ENCODE measurements at places on chromosomes 11 and 22. TPM values are rescaled to one million over a fixed set of nuclear protein-coding genes. Genes with fewer than 3 reads are reported as not detected.

The OR4D5 gene
- total RNA-seq = not detected

The NLRX1 gene
- 13.8 TPM for total RNA-seq

The SCUBE1 gene
- 0.11 TPM for total RNA-seq

The CHEK1 gene
- total RNA-seq = 10.1 TPM

GRCh38 chr11:126808296-126808695 is 192.3 kb downstream of the KIRREL3 start:
- no peak overlapping the region for H3K27ac ChIP-seq
- no peaks in the 10 kb centered on the region for H3K27me3 ChIP-seq
- H3K4me1 ChIP-seq = no peaks in the 10 kb centered on the region

GRCh38 chr11:72984453-72985077 is 157.6 kb downstream of the FCHSD2 start:
- no peak overlapping the region for H3K27ac ChIP-seq
- H3K27me3 ChIP-seq = no peaks in the 10 kb centered on the region
- H3K4me3 ChIP-seq = no peak overlapping the region
- no peaks in the 10 kb centered on the region for H3K4me1 ChIP-seq
- DNase-seq = no peak
- peaks cover 34% of the 10 kb centered on the region for H3K36me3 ChIP-seq

DNA sequence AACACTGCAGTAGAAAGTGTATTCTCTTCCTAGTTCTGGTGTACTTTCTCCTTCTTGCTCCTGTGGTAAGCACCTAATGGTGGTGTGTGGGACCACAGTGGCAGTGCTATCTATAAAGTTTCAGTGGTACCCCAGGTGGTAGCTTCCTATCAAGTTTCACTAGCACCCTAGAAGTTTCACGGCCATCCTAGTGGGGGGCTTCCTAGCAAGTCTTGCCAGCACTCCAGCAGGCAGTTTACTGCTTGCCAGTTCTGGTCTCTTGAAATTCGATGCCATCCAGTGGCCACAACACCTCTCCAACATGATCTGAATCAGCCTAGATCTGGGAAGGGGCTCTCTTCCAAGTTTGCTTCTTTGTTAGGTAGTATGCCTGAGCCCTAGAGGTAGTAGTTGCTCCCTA is 229.6 kb downstream of the SWAP70 start:
- no peak overlapping the region for H3K4me3 ChIP-seq
- no peak for DNase-seq
- H3K36me3 ChIP-seq = peaks cover 3% of the 10 kb centered on the region
- no peaks in the 10 kb centered on the region for H3K27me3 ChIP-seq
- no peaks in the 10 kb centered on the region for H3K4me1 ChIP-seq
- H3K27ac ChIP-seq = no peak overlapping the region

- no peaks in the 10 kb centered on the region for H3K27me3 ChIP-seq
- no peak overlapping the region for H3K27ac ChIP-seq
- H3K4me3 ChIP-seq = no peak overlapping the region
- H3K4me1 ChIP-seq = peaks cover 14% of the 10 kb centered on the region
- H3K36me3 ChIP-seq = no peaks in the 10 kb centered on the region
- DNase-seq = peak; percentile 51
Measured at GRCh38 chr11:14249121-14249963, 109.6 kb downstream of the RRAS2 start.

GRCh38 chr22:35288116-35288515 is 11.6 kb upstream of the TOM1 start:
- no peaks in the 10 kb centered on the region for H3K27me3 ChIP-seq
- DNase-seq = no peak
- no peaks in the 10 kb centered on the region for H3K4me1 ChIP-seq
- H3K4me3 ChIP-seq = no peak overlapping the region
- H3K36me3 ChIP-seq = peaks cover 56% of the 10 kb centered on the region

DNA sequence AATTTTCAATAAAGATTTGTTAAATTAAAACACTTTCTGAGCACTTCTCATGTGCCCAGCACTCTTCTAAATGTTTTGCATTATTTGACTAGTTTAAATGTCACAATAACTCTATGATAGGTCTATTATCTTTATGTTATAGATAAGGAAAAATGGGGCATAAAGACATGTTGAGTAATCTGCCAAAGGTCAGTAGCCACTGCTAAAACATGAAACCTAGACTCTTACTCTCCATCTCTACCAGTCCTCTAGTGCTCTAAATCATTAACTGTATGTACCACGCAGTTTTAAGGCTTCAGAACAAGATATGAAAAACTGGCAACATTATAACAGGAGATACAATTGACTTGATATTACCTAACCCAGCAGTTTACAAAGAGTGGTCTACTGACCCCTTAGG is 6.9 kb downstream of the RAB6A start:
- no peaks in the 10 kb centered on the region for H3K27me3 ChIP-seq
- H3K4me1 ChIP-seq = peaks cover 11% of the 10 kb centered on the region
- no peaks in the 10 kb centered on the region for H3K36me3 ChIP-seq
- no peak overlapping the region for H3K27ac ChIP-seq
- no peak for DNase-seq

DNA sequence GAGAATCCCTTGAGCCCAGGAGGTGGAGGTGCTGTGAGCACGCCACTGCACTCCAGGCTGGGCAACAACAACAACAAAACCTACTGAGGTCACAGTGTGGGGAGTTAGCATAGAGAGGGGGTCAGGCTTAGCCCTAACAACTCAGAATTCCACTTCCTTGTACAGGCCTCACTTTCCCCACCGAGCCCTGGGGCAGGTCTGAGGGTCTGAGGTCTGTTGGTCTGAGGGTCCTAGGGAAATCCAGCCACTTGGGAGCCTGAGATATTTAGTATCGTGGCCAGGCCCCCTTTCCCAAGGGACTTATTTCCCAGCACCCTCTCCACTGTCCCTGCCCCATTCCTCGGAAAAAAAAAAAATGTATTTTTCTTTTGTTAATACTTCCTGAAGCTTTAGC is 34.8 kb upstream of the HORMAD2 start:
- no peaks in the 10 kb centered on the region for H3K36me3 ChIP-seq
- peaks cover 6% of the 10 kb centered on the region for H3K4me1 ChIP-seq
- no peak overlapping the region for H3K27ac ChIP-seq
- no peak for DNase-seq
- no peak overlapping the region for H3K4me3 ChIP-seq
- H3K27me3 ChIP-seq = no peaks in the 10 kb centered on the region

- no peaks in the 10 kb centered on the region for H3K27me3 ChIP-seq
- H3K4me3 ChIP-seq = no peak overlapping the region
- no peaks in the 10 kb centered on the region for H3K36me3 ChIP-seq
- H3K27ac ChIP-seq = no peak overlapping the region
Measured at GRCh38 chr11:78533399-78533798, 41.3 kb downstream of the NARS2 start.

GRCh38 chr22:30014244-30014643 is 66.0 kb upstream of the HORMAD2 start:
- DNase-seq = no peak
- peaks cover 83% of the 10 kb centered on the region for H3K36me3 ChIP-seq
- H3K27ac ChIP-seq = no peak overlapping the region
- no peaks in the 10 kb centered on the region for H3K27me3 ChIP-seq

DNA sequence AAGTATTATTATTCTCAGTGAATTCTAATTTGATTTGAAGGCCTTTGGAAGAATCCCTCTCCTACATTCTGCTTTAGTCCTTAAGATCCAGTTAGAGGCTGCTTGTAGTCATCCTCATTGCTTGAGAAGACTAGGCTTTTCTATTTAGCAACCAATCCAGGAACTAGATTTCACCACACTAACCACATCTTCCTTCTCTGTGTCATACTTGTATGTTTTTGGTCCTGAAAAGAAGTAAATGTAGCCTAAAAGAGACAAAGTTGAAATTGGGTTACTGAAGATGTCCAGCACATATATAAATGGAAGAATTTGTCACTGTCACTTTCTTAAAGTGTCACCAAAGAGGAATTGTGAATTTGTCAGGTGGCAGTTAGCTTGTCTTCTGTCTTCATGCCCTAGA is 46.6 kb upstream of the MMP7 start:
- no peak overlapping the region for H3K27ac ChIP-seq
- no peaks in the 10 kb centered on the region for H3K27me3 ChIP-seq
- H3K4me3 ChIP-seq = no peak overlapping the region
- DNase-seq = no peak

DNA sequence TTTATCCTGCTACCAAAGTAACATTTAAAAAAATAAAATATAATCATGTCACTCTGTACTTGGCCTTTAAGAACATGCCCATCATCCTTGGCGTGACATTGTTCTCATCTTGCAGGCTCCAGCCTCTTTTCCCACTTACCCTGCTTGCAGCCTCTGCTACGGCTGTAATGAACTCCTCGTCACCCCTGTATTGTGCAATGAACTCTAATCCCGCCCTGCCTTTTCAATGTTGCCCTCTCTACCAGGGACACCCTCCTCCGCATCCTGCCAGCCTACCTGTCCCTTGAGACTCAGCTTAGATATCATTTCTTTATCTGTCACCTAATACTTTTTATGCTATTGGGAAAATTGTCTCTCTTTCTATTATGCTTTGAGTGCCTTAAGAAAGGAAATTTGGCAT is 12.6 kb upstream of the MMP20 start:
- DNase-seq = no peak
- no peaks in the 10 kb centered on the region for H3K36me3 ChIP-seq
- no peak overlapping the region for H3K27ac ChIP-seq
- no peaks in the 10 kb centered on the region for H3K4me1 ChIP-seq

DNA sequence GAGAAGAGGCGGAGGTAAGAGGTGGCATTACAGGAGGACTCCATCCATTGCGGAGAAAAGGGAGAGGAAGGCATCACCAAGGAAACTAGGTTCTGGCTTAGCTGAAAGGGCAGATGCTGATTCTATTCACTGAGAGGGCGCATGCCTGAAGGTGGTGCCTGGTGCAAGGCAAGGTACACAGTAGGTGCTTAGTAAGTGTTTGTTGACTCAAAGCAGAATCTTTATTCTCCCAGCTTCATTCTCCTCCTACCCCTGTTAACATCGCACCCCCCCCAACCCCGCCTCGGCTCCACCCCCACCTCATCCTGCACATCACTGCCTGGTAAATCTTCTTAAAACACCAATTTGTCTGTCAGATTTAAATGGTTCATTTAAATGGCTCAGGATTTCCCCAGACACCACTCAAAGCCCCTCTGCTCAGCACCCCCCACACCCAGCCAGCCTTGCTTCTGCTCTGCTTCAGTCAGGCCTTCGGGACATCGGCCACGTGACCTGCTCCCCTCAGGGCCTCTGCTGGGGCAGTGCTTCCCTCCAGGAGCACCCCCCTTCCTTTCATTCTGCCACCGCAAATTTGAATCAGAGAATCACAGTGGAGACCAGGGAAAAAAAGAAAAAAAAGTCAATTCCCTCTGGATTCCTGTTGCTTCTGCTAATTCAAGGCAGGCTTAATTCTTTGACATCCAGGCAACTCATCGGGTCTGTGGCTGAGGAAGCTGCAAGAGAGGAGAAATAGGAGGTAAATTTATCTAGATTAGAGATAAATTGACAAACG is 17.8 kb upstream of the RCN1 start:
- H3K27ac ChIP-seq = no peak overlapping the region
- no peaks in the 10 kb centered on the region for H3K27me3 ChIP-seq
- no peak overlapping the region for H3K4me3 ChIP-seq
- H3K4me1 ChIP-seq = no peaks in the 10 kb centered on the region
- no peak for DNase-seq

GRCh38 chr22:28799606-28800307 is 612 bp downstream of the XBP1 start:
- peak overlapping the region; percentile 69 for H3K4me3 ChIP-seq
- peak overlapping the region; percentile 92 for H3K27ac ChIP-seq
- H3K27me3 ChIP-seq = no peaks in the 10 kb centered on the region
- peak; percentile 50 for DNase-seq

DNA sequence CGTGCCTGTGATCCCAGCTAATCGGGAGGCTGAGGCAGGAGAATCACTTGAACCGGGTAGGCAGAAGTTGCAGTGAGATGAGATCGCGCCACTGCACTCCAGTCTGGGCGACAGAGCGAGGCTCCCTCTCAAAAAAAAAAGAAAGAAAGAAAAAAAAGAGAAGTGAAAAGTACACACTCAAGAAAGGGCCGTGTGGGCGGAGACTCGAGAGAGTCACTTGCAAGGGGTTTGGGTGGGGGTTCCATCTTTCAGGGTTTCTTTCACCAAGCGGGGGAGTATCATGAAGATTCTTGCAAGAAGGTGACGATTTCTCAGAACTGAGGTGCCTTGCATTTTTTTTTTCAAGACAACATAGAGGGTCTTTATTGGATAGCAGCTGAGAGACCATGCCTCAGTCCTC is 4.0 kb upstream of the IFITM5 start:
- DNase-seq = no peak
- H3K4me1 ChIP-seq = peaks cover 55% of the 10 kb centered on the region
- H3K27ac ChIP-seq = no peak overlapping the region
- H3K27me3 ChIP-seq = no peaks in the 10 kb centered on the region

Measured in natural killer cell (primary cell).